ENCODE measurements at places on chromosomes 7 and 10. TPM values are rescaled to one million over a fixed set of nuclear protein-coding genes. Genes with fewer than 3 reads are reported as not detected.

The CUZD1 gene
- 2.1 TPM for polyA plus RNA-seq

The ZNF853 gene
- 13.8 TPM for polyA plus RNA-seq

The HYAL4 gene
- 0.86 TPM for polyA plus RNA-seq

The BLNK gene
- 53.6 TPM for polyA plus RNA-seq

The CTAGE4 gene
- 1.0 TPM for polyA plus RNA-seq
